ENCODE measurements at places on chromosomes 2 and 18.
A peak's percentile ranks its signal among the peaks of the same experiment; 100 is the strongest.

GRCh38 chr2:146413086-146413610, 1431.7 kb upstream of the ACVR2A start:
- no peak for DNase-seq

DNA sequence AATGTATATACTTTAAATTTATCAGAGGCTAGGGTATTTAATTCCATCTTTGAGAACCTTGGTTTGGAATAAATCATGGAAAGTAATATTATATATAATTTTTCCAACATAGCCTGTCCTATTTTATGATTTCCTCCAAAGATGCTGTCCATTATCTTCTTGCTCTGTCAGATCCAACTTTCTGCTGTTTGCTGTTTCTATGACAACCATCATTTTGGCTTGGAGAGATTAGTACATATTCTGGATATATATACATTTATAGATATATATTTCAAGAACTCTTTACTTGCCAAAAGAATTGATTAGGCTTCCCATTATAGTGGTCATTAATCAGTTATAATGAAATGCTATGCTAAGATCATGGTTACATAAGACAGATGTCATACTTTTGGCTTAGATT, 31.3 kb downstream of the CSRNP3 start:
- DNase-seq = no peak

DNA sequence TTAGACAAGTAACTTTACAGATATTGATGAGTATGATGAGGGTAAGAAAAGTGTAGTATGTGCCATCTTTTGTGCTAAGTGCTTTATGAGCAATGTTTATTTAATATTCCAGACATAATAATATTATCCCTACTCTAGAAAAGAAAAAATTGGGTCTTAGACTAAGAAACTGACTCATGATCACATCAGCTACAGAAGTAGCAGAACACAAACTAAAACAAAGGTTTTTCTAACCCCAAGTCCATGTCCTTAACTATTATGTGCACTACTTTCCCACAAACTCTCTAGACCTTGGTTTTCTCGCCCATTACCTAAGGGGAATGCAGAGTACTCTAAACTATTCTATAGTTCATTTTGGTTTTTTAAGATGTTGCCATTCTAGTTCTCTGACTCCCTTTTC, 64.5 kb downstream of the BAZ2B start:
- DNase-seq = no peak

- DNase-seq = no peak
Observed at GRCh38 chr2:212845941-212846340, 305.5 kb downstream of the IKZF2 start.

- DNase-seq = peak; percentile 70
Observed at GRCh38 chr2:1886405-1886992, 142.2 kb upstream of the PXDN start.

DNA sequence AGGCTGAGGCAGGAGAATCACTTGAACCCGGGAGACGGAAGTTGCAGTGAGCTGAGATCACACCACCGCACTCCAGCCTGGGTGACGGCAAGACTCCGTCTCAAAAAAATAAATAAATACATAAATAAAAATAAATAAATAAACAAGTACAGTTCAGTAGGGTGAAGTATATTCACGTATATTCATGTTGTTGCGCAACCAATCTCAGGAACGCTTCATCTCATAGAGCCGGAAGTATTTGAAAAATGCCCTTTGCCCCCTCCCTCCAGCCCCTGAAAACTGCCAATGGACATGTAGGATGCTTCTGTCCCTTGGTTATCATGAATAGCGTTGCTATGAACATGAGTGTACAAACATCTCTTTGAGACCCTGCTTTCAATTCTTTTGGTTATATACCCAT, 132.0 kb downstream of the DTNB start:
- DNase-seq = no peak

GRCh38 chr2:178268435-178268834, 74.1 kb downstream of the OSBPL6 start:
- no peak for DNase-seq
